ENCODE measurements at places on chromosomes 5 and 9. TPM values are rescaled to one million over a fixed set of nuclear protein-coding genes. Genes with fewer than 3 reads are reported as not detected.

- no peak overlapping the region for H3K27ac ChIP-seq
- peaks cover 10% of the 10 kb centered on the region for H3K4me1 ChIP-seq
- H3K27me3 ChIP-seq: no peaks in the 10 kb centered on the region
- DNase-seq: no peak
- no peak overlapping the region for H3K4me3 ChIP-seq
These were observed 301.1 kb upstream of the ACTBL2 start for GRCh38 chr5:57783693-57784092.

DNA sequence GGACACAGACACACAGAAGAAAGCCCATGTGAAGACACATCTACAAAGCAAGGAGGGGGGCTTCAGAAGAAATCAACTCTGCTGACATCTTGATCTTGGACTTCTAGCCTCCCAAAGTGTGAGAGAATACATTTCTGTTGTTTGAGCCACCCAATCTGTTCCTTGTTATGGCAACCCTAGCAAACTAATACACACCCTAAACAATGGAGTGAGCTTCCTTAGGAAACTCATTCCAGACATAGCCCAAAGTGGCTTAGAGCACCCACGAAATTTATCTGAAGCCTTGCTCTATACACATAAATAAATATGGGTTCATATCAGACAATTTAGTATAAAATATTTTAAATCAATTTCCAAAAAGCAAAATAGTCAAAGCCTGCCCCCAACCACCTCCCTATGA lies 7.6 kb upstream of the TBC1D2 start:
- no peak for DNase-seq
- H3K27me3 ChIP-seq: no peaks in the 10 kb centered on the region
- H3K4me3 ChIP-seq: no peak overlapping the region

GRCh38 chr5:22986281-22986680 lies 133.1 kb upstream of the CDH12 start:
- no peaks in the 10 kb centered on the region for H3K4me1 ChIP-seq
- H3K4me3 ChIP-seq: no peak overlapping the region
- no peaks in the 10 kb centered on the region for H3K36me3 ChIP-seq
- H3K27me3 ChIP-seq: no peaks in the 10 kb centered on the region

- no peak overlapping the region for H3K27ac ChIP-seq
- no peak overlapping the region for H3K4me3 ChIP-seq
- DNase-seq: no peak
- no peaks in the 10 kb centered on the region for H3K4me1 ChIP-seq
These were observed 121.1 kb upstream of the SEMA6A start for GRCh38 chr5:116695681-116696080.

DNA sequence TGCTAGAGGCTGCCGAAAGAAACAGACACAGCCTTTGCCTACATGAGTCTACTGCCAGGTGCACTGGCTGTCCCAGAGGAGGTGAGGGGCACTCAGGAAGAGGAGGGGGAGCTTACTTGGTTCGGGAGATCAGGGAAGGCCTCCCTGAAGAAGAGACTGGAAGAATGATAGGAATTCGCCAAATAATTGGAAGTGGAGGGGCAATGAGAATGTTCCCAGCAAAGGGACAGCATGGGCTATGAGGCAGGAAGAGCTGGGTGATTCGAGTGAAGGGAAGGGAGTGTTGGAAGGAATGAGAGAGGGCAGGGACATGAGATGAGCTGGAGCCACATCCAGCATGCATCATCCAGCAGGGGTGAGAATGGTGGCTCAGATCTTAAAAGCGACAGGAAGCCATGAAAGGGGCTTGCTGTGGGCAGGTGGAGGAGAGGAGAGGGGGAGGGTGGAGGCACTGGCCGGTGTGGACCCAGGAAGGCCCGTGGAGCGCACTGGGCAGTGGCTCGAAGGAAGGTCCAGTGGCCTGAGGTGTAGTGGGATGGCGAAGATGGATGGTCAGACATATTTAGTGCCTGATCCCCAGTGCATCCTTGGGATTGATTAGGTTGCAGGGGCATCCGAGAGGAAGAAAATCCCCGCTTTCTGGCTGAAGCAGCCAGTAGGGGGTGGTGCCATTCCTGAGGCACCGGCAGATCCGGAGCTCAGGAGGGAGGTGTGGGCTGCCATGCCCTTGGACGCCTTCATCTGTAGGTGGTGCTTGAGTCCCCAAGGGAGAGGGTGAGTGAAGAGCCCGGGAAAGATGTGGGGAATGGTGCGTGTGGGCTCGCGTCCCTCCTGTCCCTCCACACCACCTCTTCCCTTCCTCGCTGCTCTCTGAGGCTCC lies 53.5 kb upstream of the GARNL3 start:
- no peaks in the 10 kb centered on the region for H3K4me1 ChIP-seq
- H3K36me3 ChIP-seq: no peaks in the 10 kb centered on the region
- H3K4me3 ChIP-seq: no peak overlapping the region
- peaks cover 18% of the 10 kb centered on the region for H3K27me3 ChIP-seq

DNA sequence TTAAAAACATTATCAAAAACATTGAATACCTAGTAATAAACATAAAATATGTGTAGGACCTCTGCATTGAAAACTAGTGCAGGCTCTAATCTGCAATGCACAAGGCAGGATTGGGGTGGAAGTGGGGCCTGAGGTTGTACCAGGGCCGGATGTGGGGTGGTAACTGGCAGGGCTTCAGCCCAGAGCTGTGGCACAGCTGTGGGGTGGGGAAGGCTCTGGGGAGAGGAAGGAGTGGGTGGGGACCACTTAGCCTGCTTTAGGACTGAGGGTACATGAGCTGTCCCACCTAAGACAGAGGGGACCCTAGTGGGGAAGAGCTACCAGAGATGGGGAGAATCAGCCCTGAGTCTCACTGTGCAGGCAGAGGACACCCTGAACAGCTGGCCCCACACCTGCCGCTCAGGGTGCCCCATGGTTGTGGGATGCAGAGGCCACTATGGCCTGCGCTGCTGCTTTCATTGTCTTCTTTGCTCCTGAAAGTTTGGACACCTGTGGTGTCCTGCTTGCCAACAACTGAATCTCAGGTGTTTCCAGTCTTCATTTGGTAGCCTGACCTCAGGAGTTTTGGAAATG lies 311.4 kb downstream of the TLE4 start:
- H3K4me3 ChIP-seq: no peak overlapping the region
- no peaks in the 10 kb centered on the region for H3K36me3 ChIP-seq
- DNase-seq: no peak
- H3K27me3 ChIP-seq: no peaks in the 10 kb centered on the region

DNA sequence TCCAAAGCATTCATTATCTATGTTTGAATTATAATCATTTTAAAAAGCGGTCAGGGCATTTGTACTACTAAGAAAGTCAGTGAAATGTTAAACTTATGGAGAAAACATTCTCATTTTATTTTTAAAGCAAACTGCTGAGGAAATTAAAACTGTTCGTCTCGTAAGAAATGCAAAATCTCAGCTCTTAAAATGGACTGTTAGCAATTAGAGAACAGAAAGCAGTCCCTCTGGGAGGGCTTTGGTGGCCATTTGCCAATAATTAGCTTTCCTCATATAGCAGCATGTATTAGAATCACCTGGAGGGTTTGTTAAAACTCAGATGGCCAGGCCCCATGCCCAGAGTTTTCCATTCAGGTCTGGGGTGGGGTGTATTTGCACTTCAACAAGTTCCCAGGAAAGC lies 120.7 kb upstream of the RASEF start:
- H3K27ac ChIP-seq: no peak overlapping the region
- H3K36me3 ChIP-seq: no peaks in the 10 kb centered on the region
- DNase-seq: no peak
- no peaks in the 10 kb centered on the region for H3K4me1 ChIP-seq

DNA sequence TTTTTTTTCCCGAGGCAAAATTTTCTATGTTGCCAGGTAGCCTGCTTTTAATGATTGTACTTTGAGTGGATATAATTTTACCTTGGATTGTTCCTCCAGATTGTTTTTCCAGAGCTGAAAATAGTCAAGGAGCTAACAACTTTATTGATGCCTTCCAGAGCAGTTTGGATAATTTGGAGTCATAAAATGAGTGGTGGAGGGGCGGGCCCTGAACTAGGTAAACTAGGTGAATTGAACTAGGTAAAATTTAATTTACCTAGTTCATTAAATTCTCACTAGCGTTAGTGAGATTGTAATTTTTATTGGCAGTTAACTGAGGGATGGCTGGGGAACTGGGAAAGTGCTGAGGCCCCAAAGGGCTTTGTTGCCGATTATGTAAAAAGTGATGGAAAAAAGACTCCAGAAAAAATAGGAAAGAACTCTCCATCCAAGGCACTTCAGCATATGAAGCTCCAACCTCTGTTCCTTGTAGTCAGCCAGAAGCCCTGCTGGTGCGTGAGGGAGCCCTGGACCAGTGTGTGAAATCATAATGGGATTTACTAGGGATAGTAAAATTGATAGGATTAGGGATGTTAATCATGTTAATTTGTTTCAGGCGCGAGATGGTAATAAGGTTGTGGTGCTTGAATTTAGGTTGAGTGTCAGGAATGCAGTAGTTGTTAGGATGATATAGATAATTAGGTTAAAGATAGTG lies 1.7 kb downstream of the DNAJC25 start:
- H3K4me1 ChIP-seq: peaks cover 13% of the 10 kb centered on the region
- DNase-seq: no peak
- peak overlapping the region; percentile 99 for H3K4me3 ChIP-seq
- no peaks in the 10 kb centered on the region for H3K36me3 ChIP-seq

- H3K27ac ChIP-seq: no peak overlapping the region
- no peaks in the 10 kb centered on the region for H3K27me3 ChIP-seq
- H3K36me3 ChIP-seq: no peaks in the 10 kb centered on the region
These were observed 84.5 kb downstream of the BRINP1 start for GRCh38 chr9:119284587-119285337.

DNA sequence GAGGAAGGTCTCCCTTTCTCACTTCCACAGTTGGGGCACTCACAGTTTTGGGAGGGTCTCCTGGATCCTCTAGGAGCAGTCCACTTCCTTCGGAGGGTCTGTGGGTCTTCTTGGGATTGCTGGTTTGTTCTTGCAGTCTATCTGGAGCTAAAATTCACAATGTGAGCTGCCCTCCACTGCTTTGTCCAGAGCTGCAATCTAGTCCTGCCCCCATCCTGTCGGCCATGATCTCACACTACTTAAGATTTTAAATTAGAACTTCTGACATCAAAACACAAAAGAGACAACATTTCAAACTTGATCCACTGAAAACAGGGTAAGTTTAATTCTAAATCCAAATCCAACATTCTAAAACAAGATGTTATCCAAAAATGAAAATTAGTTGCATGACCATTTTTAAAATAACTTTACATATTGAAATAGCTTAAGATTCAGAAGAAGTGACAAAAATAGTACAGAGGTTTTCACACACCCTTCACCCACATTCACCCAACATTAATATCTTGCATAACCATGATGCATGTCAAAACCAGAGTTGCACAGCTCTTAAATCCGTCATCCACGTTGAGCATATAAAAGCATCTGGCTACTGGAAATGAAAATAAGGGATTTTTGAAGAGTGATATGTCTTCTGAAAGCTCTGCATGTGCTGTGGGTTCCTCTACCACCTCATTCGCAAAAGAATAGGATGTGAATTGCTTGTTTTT lies 113.7 kb upstream of the EPB41L4A start:
- H3K36me3 ChIP-seq: no peaks in the 10 kb centered on the region
- no peak overlapping the region for H3K4me3 ChIP-seq
- no peak for DNase-seq
- no peaks in the 10 kb centered on the region for H3K27me3 ChIP-seq

GRCh38 chr9:14173713-14174112 lies 140.2 kb downstream of the NFIB start:
- no peaks in the 10 kb centered on the region for H3K27me3 ChIP-seq
- peaks cover 7% of the 10 kb centered on the region for H3K4me1 ChIP-seq
- no peak overlapping the region for H3K4me3 ChIP-seq
- H3K27ac ChIP-seq: no peak overlapping the region

DNA sequence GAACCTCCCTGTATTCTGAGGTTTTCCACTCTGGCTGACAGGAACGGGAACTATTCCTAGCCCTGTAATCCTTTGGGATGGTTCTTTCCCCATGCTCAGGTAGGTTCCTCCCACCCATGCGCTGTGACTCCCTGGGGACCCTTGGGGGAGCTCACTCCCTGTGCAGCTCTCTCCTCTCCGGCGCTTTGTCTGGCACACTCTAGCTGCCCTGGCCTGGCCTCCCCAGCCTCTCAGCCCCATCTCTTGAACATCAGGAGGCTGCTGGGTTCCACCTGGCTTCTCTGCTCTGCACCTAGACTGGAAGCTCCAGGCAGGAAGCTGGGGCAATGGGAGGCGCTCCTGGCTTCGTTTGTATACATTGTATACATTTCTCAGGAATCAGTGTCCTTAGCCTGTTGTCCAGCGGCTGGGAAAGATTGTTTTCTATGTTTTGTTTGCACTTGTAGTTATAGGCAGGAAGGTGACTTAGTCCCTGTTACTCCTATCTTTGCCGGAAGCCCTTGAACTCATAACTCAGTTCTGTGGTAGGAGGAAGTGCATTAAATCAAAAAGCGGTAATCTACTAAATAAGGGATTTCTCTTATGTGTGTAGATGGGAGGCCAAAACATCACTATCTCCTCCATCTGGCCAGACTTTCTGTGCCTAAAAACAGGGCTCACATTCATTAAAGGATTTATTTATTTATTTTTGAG lies 20.4 kb downstream of the SLC25A25 start:
- H3K27ac ChIP-seq: no peak overlapping the region
- peaks cover 4% of the 10 kb centered on the region for H3K36me3 ChIP-seq
- DNase-seq: no peak
- no peak overlapping the region for H3K4me3 ChIP-seq
- H3K27me3 ChIP-seq: no peaks in the 10 kb centered on the region

The CSF2 gene
- not detected for total RNA-seq

The INSL4 gene
- not detected for total RNA-seq

The DBH gene
- not detected for total RNA-seq

The OGN gene
- total RNA-seq: not detected
